ENCODE measurements at places on chromosomes 6 and 20. TPM values are rescaled to one million over a fixed set of nuclear protein-coding genes. Genes with fewer than 3 reads are reported as not detected.

DPPA5 gene
- not detected for polyA plus RNA-seq

PTK6 gene
- polyA plus RNA-seq, result 0.07 TPM

SDCBP2 gene
- polyA plus RNA-seq, result 1.3 TPM

KAT14 gene
- 5.9 TPM for polyA plus RNA-seq

VGLL2 gene
- polyA plus RNA-seq, result not detected

LTB gene
- not detected for polyA plus RNA-seq

BMP6 gene
- polyA plus RNA-seq, result 0.19 TPM

HLA-DQA1 gene
- polyA plus RNA-seq, result not detected

SALL4 gene
- polyA plus RNA-seq, result 0.03 TPM

PRDM13 gene
- polyA plus RNA-seq, result not detected

ARFGEF3 gene
- 0.01 TPM for polyA plus RNA-seq

ADRM1 gene
- polyA plus RNA-seq, result 188 TPM

FAM83B gene
- polyA plus RNA-seq, result not detected

TP53TG5 gene
- not detected for polyA plus RNA-seq

TP53INP2 gene
- 6.8 TPM for polyA plus RNA-seq

ZNF165 gene
- polyA plus RNA-seq, result 0.09 TPM

CDSN gene
- polyA plus RNA-seq, result not detected

EYA2 gene
- polyA plus RNA-seq, result 5.4 TPM

HS3ST5 gene
- polyA plus RNA-seq, result not detected

TBXT gene
- polyA plus RNA-seq, result not detected

KIF16B gene
- 3.3 TPM for polyA plus RNA-seq

ZNF343 gene
- 7.4 TPM for polyA plus RNA-seq

LKAAEAR1 gene
- 0.16 TPM for polyA plus RNA-seq

LINC00237 gene
- polyA plus RNA-seq, result not detected

PAX1 gene
- not detected for polyA plus RNA-seq

PRIM2 gene
- 7.7 TPM for polyA plus RNA-seq

JAG1 gene
- polyA plus RNA-seq, result 9.4 TPM

MYLIP gene
- 1.8 TPM for polyA plus RNA-seq

TPD52L1 gene
- 13.5 TPM for polyA plus RNA-seq

CRIP3 gene
- polyA plus RNA-seq, result not detected

SIRPD gene
- polyA plus RNA-seq, result not detected

PAK5 gene
- polyA plus RNA-seq, result not detected

SIGLEC1 gene
- polyA plus RNA-seq, result not detected

BPI gene
- polyA plus RNA-seq, result 0.05 TPM

SLC16A10 gene
- not detected for polyA plus RNA-seq

PLCB1 gene
- 4.4 TPM for polyA plus RNA-seq

PTCHD4 gene
- 0.53 TPM for polyA plus RNA-seq

MYLK4 gene
- polyA plus RNA-seq, result 0.07 TPM

TMC2 gene
- polyA plus RNA-seq, result not detected

BAK1 gene
- polyA plus RNA-seq, result 19.0 TPM

TAF11 gene
- polyA plus RNA-seq, result 23.3 TPM

SLC26A8 gene
- not detected for polyA plus RNA-seq

RAB23 gene
- polyA plus RNA-seq, result 10.8 TPM

ARMH2 gene
- not detected for polyA plus RNA-seq

SCGN gene
- not detected for polyA plus RNA-seq

Measured in IMR-90 (cell line).